Naive B cell (primary cell): ENCODE measurements at places on chromosomes 12 and 14. TPM values are rescaled to one million over a fixed set of nuclear protein-coding genes. Genes with fewer than 3 reads are reported as not detected.

Gene GPR132
- polyA plus RNA-seq = 33.0 TPM

Gene SPTB
- not detected for polyA plus RNA-seq

Gene AGAP2
- 4.0 TPM for polyA plus RNA-seq

Gene RTN1
- not detected for polyA plus RNA-seq

Gene KCNMB4
- 1.7 TPM for polyA plus RNA-seq

Gene ANKRD33
- not detected for polyA plus RNA-seq

Gene PZP
- not detected for polyA plus RNA-seq

Gene LMBR1L
- 57.0 TPM for polyA plus RNA-seq

Gene METTL3
- 16.4 TPM for polyA plus RNA-seq

Gene TRIAP1
- polyA plus RNA-seq = 58.4 TPM

Gene TRMT61A
- 13.9 TPM for polyA plus RNA-seq

Gene C1S
- not detected for polyA plus RNA-seq

Gene FIGNL2
- polyA plus RNA-seq = 0.06 TPM

Gene STAB2
- not detected for polyA plus RNA-seq

Gene WNT5B
- polyA plus RNA-seq = not detected

Gene LRRC23
- 6.5 TPM for polyA plus RNA-seq

Gene TMCC3
- 13.8 TPM for polyA plus RNA-seq

Gene ZFYVE21
- 5.6 TPM for polyA plus RNA-seq

Gene BHLHE41
- 2.3 TPM for polyA plus RNA-seq

Gene NR2C1
- polyA plus RNA-seq = 11.5 TPM

Gene SYT10
- polyA plus RNA-seq = not detected

Gene SYCP3
- 0.75 TPM for polyA plus RNA-seq

Gene SERPINA9
- not detected for polyA plus RNA-seq

Gene RNU4-1
- polyA plus RNA-seq = not detected
